ENCODE measurements at places on chromosomes 7 and 10.
A peak's percentile ranks its signal among the peaks of the same experiment; 100 is the strongest.

DNA sequence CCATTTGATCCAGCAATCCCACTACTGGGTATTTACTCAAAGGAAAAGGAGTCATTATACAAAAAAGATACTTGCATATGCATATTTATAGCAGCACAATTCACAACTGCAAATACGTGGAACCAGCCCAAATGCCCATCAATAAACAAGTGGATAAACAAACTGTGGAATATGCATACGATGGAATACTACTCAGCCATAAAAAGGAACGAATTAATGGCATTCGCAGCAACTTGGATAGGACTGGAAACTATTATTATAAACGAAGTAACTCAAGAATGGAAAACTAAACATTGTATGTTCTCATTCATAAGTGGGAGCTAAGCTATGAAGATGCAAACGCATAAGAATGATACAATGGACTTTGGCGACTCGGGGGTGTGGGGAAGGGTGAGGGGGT, 108.6 kb downstream of the MICU1 start:
- DNase-seq, result no peak

GRCh38 chr7:273327-273726, 16.6 kb upstream of the FOXL3 start:
- DNase-seq, result no peak

DNA sequence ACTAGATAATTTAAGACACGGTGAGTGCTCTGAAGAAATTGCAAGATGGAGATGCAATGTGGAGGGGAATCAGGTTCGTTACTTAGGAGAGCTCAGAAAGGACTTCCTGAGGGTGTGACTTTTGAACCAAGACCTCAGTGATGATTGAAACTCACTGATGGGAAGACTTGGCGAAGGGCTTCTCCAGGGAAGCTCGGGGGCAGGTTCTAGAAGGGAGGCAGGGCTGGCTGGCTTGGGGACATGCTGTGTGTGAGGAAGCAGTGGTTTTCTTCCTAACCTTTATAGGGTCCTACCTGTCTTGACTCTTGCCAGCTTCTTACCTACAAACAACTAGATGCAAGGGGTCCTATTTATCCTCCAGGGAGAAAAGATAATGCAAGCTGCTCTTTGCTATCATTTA, 637.9 kb downstream of the ACTR3B start:
- no peak for DNase-seq

GRCh38 chr7:66466081-66466600, 162.5 kb upstream of the KCTD7 start:
- DNase-seq, result no peak

DNA sequence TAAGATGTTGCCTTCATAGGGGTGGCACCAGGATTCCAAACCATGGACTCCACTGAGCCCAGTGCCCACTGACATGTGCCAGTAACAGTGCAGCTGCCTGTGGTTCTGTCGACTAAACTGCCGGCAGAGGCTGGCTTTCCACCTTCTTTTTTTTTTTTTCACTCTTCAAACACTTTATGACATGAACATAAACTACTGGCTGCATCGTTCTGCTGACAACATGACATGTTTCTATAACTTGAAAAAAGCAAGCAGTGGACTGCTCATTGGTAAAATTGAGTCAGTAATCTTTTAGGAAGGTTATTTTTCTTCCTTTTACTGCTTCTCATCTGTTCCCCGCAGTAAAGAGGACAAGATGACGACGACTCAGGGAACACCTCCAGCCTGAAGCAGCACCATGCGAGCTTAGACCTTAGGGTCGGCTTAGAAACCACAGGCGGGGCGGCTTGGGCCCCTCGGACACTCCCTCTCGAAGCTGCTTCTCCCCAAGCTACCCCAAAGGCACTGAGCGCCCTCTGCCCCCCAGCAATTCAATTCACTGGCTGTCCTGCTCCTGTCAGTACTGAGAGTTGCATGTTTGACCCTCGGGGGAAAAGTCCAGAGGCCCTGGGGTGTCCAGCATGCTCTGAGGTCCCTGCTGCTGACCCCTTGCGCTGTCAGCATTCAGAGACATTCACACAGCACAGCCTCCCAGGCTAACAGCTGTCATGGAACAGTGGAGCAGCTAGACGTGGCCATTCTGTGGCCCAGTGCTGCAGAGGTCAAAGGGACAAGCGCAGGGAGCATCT, 112.5 kb downstream of the EGFR start:
- no peak for DNase-seq

DNA sequence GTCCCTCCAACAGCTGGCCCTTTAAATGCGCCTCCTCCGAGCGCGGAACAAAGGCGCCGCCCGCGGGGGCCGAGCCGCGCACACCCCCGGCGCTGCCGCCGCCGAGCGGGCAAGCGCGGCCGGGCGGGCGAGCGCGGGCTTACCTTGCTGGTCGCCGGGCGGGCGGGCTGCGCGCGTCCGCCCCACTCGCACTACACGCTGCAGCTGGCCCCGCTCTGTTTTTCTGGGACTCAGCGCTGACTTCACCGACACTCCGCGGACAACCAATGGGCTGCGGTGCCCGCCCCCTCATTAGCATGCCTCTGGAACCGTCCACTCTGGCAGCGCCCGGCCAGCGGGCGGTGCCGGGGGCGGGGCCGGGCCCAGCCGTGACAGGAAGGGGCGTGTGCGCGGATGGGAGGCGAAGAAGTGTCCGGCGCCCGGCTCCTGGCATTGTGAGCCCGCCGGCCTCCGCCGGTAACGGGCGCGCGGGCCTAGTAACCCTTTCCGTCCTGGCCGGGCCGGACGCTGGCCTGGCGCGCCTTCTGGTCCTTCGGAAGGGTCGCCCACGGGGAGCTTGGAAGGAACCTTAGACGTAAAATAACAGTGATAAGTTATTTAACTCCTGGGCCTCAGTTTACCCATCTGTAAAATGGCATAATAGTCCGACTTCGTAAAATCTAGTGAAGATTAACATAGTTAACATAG, at the start of gene SORBS1:
Gene SORBS1, minus strand, starts transcription at position 195 of the 687 bp plus-strand sequence. CDS start 120,236 bp downstream, outside the sequence.
- peak; percentile 55 for DNase-seq

GRCh38 chr7:28243861-28244260, 63.3 kb upstream of the JAZF1 start:
- DNase-seq, result no peak

DNA sequence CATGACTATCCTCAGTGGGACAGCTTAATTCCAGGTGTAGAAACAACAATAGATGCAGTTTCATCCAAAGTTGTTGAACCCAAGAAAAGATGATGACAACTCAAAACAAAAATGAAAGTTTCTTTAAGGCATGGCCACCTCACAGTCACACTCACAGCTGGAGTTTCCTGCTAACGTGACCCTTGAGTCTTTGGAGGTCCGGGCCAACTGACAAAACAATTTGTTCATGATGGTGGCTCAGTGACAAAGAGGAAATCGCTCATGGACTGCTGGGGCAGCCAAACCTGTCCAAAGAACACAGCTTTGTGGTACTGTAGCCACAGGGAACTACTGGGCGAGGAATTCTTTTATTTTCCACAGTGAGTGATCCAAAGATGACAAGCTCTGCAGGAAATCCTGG, 96.0 kb upstream of the JCAD start:
- DNase-seq, result no peak

- no peak for DNase-seq
Observed at GRCh38 chr7:95845007-95845406, 72.7 kb downstream of the DYNC1I1 start.

- no peak for DNase-seq
Observed at GRCh38 chr10:42937649-42938180, 139.2 kb upstream of the RET start.

DNA sequence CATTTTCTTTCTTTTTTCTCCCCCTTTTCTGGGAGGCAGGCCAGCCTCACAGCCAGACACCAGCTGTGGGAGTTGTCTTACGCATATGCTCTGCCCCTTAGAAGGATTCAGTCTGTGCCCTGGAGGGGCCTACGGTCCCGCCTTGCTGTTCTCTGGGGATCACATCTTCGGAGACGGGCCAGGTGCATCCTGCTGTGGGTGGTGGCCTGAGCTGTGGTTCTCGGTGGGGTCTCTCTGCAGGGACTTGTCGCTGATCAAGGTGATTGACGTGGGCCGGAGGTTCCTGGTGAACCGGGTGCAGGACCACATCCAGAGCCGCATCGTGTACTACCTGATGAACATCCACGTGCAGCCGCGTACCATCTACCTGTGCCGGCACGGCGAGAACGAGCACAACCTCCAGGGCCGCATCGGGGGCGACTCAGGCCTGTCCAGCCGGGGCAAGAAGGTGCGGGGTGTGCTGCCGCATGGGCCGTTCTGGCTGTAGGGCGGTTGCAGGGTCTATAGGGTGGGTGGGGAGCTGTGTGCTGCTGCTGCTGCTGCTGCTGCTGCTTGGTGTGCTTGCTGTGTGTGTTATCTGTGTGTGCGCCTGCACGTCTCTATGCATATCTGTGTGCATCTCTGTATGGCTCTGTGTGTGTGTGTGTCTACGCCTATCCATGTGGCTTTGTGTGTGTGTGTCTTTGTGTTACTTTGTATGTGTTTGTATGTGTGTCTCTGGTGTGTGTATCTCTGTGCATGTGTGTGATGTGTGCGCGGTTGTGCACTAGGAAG, 17.9 kb downstream of the PFKFB3 start:
- DNase-seq, result no peak

DNA sequence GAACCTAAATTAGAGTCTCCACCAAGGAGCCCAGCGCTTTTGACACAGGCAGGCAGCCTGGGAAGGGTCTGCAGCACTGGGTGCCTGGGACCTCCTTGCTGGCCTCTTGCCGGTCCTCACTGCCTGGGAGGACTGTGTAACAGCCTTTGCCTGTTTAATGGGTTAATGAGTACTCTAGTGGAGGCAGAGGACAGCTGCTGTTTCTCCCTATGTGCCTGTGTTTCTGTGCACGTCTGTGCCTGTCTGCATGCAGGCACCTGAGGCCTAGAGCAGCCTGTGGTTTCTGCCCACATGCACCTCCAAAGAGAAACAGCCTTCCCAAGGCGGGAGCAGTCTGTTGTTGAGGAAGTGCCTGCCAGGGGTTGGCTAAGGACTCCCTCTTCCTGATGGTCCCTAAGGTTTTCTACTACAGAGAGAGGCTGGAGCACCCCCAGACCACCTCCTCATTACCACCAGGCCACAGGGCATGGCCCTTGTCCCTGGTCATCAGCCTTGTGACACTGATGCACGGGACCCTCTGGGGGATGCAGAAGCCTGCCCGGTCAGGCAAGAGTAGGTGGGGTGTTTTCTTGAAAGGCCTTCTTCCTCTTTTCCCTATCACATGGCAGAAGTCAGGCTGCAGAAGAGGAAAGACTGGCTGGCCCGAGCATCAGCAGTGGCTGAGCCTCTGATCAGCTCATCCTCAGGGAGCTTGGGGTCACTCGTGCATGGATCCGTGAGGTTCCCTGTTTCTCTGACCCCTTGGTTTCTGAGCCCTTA, 14.2 kb downstream of the SLC29A3 start:
- DNase-seq, result no peak

GRCh38 chr7:150717814-150718420, 1.5 kb downstream of the GIMAP1 start:
- DNase-seq, result no peak

DNA sequence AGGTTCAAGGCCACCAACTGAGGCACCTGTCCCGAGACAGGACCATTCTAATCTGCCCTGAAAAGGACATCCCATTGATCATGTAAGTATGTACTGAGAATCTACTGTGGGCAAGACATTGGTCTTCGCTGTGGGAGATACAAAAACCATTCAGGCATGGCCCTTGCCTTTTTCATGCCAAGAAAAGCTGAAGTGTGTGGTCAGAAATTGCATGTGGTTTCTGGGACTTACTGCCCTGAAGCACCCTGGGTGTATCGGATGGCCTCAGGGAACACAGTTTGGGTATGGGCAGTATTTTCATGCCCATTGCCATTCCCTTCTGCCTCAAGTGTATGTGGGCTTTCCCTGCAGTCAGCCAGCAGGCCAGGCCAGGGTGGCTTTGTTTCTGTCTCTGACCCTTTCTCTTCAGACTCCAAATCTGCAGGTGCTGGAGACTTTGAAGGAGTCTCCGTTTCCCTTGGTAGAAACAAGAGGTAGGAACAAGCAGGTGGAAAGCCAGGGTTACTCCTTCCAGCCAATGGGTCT, 285.7 kb downstream of the ZEB1 start:
- no peak for DNase-seq

DNA sequence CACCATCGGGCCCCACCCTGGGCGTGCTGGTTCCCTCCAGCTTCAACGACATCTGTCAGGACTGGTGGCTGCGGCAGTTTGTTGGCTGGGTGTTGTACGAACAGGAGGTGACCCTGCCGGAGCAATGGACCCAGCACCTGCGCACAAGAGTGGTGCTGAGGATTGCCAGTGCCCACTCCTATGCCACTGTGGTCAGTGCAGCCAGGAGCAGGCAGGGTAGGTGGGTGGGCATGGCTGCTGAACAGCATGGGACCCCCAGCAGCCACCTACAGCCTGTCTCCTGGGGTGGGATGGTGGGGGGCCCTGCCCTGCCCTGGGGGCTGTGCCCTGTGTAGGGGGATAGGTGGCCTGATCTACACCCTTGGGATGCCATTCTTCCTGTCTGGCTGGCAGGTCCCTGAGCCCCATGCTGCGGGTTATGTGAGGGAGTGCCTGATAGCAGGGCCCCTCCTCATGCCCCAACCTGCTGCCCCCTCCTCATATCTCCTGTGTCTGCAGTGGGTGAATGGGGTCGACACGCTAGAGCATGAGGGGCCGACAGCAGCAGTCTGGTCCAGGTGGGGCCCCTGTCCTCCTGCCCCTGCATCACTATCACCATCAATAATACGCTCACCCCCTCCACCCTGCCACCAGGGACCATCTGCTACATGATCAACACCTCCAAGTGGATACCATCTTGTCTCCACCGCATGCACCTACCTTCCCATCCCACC, 56.9 kb downstream of the ZNF727 start:
- no peak for DNase-seq

GRCh38 chr10:12875100-12875499, 126.4 kb downstream of the CCDC3 start:
- no peak for DNase-seq

GRCh38 chr10:5902511-5903274, 12.7 kb downstream of the FBH1 start:
- DNase-seq, result no peak

DNA sequence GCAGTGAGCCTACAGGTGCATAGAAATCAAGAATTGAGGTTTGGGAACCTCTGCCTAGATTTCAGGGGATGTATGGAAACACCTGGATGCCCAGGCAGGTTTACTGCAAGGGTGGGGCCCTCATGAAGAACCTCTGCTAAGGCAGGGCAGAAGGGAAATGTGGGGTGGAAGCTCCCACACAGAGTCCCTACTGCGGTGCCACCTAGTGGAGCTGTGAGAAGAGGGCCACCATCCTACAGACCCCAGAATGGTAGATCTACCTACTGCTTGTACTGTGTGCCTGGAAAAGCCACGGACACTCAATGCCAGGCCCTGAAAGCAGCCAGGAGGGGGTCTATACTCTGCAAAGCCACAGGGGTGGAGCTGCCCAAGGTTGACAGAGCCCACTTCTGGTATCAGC, 533.5 kb downstream of the GPAM start:
- no peak for DNase-seq

GRCh38 chr10:110817614-110818013, 54.1 kb upstream of the PDCD4 start:
- DNase-seq, result no peak

- no peak for DNase-seq
Observed at GRCh38 chr7:38507384-38507783, 123.8 kb downstream of the AMPH start.

- no peak for DNase-seq
Observed at GRCh38 chr7:156667110-156667426, 26.5 kb downstream of the RNF32 start.

- no peak for DNase-seq
Observed at GRCh38 chr7:44645254-44645653, 38.8 kb downstream of the OGDH start.

GRCh38 chr7:45402480-45403218, 171.5 kb upstream of the ADCY1 start:
- DNase-seq, result no peak
